ENCODE measurements at places on chromosomes 16 and 17.
A peak's percentile ranks its signal among the peaks of the same experiment; 100 is the strongest.

GRCh38 chr16:21060027-21060510 lies 90.6 kb downstream of the DNAH3 start:
- no peak overlapping the region for H3K27ac ChIP-seq
- no peak for DNase-seq
- H3K4me3 ChIP-seq, result no peak overlapping the region

- peaks cover 19% of the 10 kb centered on the region for H3K4me1 ChIP-seq
- peak; percentile 68 for DNase-seq
- H3K4me3 ChIP-seq, result peak overlapping the region; percentile 90
- H3K27ac ChIP-seq, result peak overlapping the region; percentile 58
- H3K36me3 ChIP-seq, result peaks cover 26% of the 10 kb centered on the region
- H3K27me3 ChIP-seq, result peaks cover 5% of the 10 kb centered on the region
Observed at GRCh38 chr17:81513753-81514488, 1.3 kb upstream of the ACTG1 start.

- H3K4me3 ChIP-seq, result peak overlapping the region; percentile 73
- peaks cover 20% of the 10 kb centered on the region for H3K4me1 ChIP-seq
- DNase-seq, result no peak
- peaks cover 13% of the 10 kb centered on the region for H3K36me3 ChIP-seq
- peaks cover 18% of the 10 kb centered on the region for H3K27me3 ChIP-seq
Observed at GRCh38 chr17:38702916-38703741, 1.9 kb upstream of the MLLT6 start.

DNA sequence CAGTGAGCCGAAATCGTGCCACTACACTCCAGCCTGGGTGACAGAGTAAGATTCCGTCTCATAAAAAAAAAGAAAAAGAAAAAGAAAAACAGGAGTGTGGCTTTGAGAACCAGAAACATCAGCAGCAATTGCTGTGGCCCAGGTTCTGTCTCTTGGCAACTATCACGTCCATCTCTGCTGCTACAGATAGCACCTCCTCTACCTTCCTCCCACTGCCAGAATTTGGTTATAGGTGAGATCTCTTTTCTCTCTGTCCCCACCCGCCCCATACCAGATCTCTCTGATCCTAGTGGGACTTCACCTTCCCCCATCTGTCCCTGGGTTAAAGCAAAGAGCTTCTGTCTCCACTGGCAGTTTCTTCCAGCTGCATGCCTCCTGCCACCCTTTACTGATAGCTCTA lies 3.1 kb downstream of the TLCD2 start:
- no peak overlapping the region for H3K27ac ChIP-seq
- no peaks in the 10 kb centered on the region for H3K36me3 ChIP-seq

DNA sequence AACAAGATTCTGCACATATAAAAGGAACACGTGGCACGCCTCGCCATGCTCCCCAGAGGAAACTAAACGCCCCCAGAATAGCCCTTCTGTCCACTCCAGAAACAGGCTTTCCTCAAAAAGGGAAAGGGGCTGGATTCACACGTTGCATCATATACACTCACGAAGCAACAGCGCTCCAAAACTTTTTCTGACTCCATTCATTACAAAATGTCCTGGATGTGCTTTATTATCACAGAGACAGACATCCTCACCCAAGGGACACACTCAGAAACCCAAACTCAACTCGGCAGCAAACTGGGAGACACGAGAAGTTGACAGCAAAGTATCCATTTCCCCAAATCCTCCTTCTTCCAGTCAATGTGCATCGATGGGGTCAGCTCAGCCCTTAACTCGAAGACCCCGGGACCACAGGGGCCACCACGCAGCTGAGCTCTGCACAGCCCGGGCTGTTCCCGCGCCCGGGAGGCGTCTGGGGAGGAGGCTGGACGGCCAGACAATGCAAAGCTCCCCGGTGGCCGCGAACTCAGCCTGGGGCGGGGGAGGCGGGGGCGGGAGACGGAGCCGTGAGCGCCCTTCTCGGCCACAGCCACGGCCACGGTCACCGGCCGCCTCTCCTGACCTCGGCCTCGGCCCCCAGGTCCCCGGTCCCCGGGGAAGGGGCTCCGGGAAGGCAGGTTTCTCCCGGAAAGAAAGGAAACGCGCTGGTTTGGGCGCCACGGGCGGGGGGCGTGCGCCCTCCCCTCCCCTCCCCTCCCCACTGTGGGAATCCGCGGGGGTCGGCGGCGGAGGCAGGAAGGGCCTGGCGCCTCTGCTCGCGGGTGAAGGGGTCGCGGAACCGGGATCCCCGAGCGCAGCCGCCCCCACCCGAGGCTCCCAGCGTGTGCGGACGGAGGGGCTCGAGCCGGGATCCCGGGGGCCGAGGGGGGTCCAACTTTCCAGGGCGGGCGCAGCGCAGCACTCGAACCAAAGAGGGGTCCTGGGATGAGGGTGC lies 1.2 kb downstream of the NXN start:
- peak; percentile 42 for DNase-seq
- peaks cover 15% of the 10 kb centered on the region for H3K4me1 ChIP-seq
- no peak overlapping the region for H3K27ac ChIP-seq
- H3K27me3 ChIP-seq, result no peaks in the 10 kb centered on the region
- peak overlapping the region; percentile 85 for H3K4me3 ChIP-seq

All from neuronal stem cell (in vitro differentiated cells).